Nephron progenitor cell (in vitro differentiated cells): ENCODE measurements at places on chromosomes 7 and 10.
A peak's percentile ranks its signal among the peaks of the same experiment; 100 is the strongest.

DNA sequence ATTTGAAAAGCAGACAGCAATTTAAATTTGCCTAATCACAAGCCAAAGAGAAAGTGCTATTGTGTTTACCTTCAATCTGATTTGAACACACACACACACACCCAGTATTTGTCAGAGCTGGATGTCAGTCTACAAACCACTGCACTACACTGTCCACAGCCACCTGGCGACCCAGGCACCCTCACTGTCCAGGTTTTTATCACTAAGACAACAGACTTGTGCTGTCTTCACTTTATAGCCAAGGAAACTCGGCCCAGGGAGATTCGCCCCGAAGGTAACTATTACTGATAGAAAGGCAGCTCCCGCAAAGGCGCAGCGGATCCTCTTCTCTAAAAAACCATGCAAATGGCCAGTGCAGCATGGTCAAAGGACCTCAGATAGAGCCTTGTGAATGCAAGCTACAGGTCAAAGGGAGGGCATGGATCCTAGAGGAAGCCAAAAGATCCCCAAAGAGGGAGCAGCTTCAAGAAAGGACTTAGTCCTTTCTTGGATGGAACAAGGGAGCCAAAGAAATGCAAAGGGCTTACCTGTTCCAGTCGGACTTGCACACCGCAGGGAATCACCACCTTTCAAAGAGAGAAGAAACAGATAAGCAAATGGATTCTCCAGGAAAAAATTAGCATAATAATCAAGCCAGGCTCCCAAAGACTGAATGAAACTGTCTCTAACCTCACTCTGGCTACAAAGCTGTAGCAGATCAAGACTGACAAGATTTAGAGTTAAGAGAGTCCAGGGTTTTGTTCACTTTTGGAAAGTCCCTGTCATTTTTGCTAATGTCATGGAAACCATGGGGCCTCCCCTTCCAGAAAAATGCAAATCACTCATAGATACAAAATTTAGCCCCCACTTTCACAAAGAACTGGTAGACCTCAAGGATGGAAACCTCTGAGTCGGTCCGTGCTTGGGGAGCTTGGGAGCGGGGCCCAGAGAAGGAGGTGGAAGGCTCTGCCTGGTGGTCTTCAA, 101.1 kb downstream of the TNS3 start:
- DNase-seq: no peak

DNA sequence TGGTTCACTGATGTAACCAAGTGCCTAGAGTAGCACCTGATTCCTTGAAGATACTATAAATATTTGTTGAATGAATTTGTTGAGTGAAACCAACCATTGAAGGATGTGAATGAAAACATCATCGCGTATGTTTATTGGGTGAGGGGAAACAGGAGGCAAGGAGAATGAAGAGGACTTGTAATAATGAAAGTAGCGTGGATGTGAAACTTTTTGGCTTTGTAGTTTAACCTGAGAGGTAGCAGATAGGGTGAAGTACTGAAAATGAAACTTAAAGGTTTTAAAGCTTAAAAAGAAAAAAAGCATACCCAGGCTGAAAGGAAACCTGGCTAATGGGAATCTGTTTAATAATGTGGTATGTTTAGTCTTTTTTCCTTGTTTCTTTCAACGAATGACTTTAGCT, 5.2 kb downstream of the CCNY start:
- no peak for DNase-seq

- no peak for DNase-seq
These were observed 30.0 kb downstream of the SLC26A4 start for GRCh38 chr7:107690611-107691010.

- DNase-seq: no peak
These were observed 35.7 kb downstream of the SEMA3E start for GRCh38 chr7:83613232-83613631.

DNA sequence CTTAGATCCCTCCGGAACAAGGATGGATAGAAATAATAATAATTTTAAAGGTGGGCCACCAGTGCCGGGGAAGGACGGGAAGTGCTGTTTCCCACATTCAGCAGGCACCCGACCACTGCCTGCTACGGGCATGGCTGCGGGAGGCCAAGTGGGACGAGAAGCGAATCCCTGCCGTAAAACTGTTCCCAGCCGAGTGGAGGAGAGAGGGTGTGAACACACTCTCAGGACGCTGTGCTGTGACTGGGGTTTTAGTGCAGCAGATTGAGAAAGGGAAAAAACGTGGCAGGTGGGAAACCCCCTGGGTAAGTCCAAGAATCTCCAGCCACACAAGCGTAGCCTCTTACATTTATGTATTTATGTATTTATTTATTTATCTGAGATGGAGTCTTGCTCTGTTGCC, 158.8 kb downstream of the DNAJB6 start:
- no peak for DNase-seq

DNA sequence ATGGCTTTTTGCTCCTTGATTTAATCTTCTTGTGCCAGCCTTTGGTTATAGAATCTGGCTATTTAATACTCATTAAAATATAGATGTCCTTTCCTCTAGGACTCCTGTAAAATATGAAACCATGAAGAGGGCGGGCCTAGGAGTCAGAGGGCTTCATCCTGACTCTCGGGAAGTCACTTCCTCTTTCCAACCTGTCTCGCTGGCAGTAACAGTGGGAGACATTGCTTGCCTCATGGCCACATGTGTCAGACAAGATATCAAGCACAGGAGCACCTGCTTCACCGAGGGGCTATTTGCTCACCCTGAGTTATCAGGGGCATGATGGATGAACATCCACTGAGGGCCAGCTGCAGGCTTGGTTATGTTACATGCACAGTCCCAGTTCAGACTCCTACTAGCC, 31.0 kb downstream of the SLIT1 start:
- DNase-seq: no peak

GRCh38 chr7:92409357-92409756, 37.9 kb upstream of the GATAD1 start:
- no peak for DNase-seq

DNA sequence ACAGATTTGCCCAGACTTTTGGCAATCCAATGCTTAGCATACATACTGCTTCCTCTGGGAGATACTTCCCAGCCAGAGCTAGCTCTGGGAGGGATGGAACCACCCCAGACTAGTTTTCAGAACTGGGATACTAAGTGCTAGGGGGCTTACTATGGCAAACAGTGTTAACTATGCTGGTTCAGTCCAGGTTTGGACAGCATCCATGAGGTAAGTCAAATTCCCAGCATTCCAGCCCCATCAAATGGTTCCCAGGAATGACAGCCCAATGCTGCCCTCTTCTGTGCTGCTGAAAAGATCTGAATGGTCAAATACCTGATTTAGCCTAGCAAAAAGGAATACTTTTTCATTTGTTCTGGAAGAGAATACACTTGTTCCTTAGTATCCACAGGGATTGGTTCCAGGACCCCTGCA, 141.7 kb upstream of the CCDC6 start:
- peak; percentile 10 for DNase-seq
